ENCODE measurements at places on chromosomes 5 and 9.

GRCh38 chr5:20572614-20573013 lies 584.6 kb upstream of the CDH18 start:
- no peak for DNase-seq

DNA sequence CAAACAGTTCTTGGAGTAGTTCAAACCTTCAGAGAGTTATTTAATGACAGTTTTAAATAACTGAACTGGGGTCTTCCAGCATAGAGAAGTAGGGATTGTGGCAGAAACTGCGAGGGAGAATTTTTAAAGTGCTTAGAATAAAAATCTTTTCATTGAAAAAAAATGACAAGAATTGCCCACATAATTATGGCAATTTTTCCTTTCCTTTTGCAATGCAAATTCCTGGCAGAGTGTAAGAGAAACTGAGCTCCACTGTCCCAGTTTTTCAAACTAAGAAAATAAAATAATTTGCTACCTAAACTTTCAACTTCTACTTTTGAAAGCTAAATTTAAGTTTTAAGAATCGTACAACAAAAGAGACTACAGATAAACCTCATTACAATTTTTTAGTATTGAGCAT lies 2.3 kb upstream of the PTGER4 start:
- DNase-seq = no peak

- DNase-seq = no peak
Observed at GRCh38 chr9:14107495-14107894, 206.4 kb downstream of the NFIB start.

DNA sequence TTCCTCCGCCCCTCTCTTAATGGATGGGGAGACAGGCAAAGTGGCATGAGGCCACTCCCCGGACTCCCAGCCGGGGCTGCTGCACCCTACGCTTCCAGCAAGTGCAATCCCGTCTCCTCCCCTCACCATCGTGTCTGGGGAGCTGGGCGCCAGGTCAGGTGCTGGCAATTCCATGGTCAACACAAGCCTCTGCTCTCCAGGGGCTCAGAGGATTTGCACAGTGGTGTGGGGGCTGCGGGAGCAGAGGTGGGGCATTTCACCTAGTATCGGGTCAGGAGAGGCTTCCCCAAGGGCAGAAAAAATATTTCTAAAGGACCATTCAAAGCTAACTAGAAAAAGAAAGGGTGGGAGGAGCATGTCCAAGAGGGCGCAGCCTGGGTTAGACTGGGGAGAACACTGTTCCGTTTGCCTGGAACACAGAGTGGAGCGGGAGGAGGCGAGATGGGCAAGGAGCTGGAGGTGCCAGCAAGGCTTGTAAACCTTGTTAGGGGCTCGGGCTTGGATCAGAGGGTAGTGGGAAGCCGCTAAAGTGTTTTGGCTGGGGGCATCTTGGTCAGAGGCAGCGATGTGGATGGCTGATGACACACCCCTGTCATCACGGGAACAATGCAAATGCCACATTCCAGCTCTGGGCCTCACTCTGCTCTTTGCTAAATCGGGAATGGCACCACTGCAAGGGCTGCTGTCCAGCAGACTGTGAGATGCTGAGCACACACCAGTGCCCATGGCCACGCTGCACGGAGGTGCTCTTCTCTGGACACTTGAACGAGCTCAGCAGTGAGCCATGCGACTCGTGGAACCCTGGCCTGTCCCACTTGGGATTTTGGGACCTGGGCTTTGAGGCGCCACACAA lies 191.7 kb downstream of the CDK5RAP2 start:
- DNase-seq = no peak

GRCh38 chr5:77376609-77377300 lies 115.4 kb downstream of the WDR41 start:
- no peak for DNase-seq

DNA sequence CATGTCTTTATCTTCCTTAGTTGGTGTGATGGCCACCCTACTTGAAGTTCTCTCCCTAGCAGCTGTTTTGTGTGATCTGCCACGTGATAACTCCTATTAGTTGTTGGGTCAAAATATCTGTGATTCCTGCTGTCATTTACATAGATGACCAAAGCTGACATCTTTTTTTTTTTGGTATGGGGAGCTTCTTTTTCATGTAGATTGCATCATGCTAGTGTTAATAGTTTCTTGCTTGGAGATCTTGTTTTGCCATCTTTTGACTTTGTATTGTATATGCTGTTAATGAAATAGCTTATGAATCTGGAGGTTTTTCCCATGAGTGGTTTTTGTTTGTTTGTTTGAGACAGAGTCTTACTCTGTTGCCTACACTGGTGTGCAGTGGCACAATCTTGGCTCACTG lies 243.8 kb downstream of the KDM4C start:
- DNase-seq = no peak

GRCh38 chr9:128099932-128100491 lies 27.5 kb downstream of the PTGES2 start:
- no peak for DNase-seq

- DNase-seq = no peak
Observed at GRCh38 chr5:171483551-171484135, 64.2 kb downstream of the FGF18 start.

DNA sequence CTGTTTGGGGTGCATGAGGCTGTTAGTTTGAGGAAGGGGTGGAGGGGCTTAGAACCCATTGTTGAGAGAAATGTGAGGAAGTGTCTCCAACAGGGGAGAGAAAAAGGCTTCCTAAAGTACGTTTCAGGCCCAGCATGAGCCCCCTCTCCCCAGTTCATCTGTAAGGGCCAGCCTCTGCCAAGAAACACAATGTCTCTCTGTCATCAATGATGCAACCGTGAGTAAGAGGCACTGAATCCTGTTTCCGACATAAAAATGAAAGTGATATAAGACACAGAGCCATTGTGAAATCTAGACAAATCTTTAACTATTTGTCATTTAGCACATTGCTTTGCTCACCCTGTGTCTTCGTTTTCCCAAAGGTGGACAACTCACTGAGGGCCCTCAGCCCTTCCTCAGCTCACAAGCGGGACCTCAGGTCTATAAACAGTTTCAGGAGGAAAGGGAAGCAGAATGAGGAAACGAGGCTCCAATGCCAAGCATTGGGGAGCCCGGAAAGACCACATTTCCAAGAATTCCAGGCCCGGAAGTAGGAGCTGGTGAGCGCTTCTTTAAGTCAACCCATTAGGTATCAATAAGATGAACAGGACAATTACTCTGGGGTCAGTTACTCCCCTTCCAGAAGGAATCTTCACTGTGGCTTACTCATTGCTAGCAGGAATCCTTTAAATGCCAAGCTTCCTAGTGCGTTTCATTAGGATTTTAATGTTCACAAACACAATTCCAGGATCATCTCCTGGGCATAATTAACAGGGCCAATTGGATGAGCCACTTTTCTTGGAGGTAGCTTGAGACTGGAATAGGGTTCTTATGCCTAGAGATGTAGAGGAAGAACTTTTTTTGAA lies 59.0 kb upstream of the KLF4 start:
- no peak for DNase-seq

DNA sequence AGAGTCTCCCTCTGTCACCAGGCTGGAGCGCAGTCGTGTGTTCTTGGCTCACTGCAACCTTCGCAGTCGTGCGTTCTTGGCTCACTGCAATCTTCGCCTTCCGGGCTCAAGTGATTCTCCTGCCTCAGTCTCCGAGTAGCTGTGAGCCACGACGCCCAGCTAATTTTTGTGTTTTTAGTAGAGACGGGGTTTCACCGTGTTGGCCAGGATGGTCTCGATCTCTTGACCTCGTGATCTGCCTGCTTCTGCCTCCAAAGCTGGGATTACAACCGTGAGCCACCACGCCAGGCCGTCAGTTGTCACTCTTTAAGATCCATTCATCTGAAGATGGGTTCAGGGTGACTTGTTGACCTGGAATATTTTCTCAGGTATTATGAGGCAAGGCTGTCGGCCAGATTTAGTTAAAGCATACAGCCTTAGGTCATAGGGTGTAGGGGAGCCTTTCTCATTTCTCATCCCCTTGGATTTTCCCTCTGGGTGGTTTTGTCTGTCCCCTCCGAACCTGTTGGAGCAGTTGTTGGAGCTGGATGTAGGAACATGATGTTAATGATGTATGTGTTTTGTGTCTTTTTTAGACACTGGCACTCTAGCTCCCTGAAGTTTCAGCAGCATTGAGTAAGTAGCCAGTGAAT lies 1.6 kb downstream of the SLC22A5 start:
- DNase-seq = no peak

GRCh38 chr5:154367101-154367500 lies 78.7 kb upstream of the SAP30L start:
- DNase-seq = no peak

DNA sequence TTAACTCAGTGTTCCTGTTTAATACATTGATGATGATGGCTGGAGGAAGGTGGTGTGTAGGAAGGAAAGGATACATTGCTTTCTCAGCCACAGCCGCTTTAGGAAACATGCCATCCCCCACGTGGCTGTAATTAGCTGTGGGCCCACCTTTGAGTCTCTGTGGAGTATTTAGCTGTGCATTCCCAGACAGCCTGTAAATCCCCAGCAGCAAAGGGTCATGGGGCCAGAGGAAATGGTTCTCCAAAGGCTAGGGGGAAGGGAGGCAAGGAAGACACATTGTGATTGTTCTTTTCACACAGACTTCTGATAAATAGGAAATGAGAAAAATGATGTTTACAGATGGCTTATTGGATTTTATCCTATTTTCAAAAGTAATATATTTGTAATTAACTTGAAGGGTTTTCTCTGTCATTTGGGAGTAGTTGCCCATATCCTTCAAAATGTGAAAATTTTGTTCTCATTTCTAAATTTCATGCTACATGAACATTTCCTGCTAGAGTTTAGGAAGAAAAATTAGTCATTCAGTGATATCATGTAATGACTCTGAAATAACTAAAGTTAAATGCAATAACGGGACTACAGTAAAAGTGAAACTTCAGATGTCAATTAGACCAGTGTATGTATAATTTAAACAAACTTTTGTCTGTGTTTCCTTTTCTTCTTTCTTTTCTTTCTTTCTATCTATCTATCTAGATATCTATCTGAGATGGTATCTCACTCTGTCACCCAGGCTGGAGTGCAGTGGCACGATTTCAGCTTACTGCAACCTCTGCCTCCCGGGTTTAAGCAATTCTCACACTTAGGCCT lies 24.3 kb upstream of the F2R start:
- DNase-seq = no peak

DNA sequence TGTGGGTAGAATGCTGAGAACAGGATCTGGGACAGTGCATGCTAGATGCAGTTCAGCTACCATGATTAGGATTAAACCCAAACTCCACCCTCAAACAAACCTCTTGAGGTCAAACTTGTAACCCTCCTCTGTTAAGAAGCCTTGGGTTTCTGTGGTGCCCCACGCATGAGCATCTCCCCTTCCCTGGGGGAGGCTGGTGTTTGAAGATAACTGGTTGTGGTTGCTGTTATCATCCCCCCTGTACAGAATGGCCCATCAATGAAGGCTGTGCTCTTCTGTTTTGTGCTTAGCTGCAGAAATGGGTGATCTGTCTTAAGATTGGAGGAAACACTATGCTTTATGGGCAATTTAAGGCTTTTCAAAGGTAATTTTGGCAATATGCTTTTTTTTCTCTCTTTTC lies 4.4 kb upstream of the DAB2IP start:
- DNase-seq = no peak

GRCh38 chr5:170571281-170571731 lies 67.5 kb downstream of the KCNIP1 start:
- no peak for DNase-seq

- no peak for DNase-seq
Observed at GRCh38 chr9:15077946-15078729, 167.9 kb upstream of the FREM1 start.

DNA sequence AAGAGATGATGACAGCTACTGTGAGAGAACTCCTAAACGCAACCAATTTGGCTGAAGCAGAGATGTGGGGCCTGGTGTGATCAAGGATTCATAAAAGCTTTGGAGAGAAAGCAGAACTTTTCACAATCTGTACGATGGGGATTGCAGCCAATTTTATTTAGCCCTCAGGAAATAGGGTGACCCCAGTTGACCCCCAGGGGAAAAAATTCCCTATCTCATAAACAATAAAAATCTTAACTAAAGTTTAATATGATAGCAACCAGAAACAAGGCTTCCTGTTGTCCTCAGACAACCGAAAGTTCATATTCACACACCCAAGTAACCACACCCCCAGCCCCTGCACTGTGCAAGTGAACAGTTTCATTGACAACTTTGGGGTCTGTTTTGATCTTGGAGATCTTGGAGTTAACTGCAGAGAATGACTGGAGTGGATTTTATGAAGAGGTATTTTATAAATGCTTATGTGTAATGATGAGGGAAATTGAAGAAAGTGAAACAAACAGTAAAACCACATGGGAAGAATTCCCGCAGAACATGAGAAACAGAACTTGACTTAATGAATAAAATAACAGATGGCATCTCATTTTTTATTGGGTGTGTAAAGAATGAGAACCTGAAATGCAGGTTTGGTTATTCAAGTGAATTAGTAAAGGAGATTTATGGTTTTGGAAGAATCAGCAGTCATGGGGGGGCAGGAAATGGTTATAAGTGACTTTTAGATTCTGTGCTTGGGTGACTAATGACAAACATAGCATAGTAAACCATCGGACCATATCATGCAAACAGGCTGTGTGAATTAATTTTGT lies 94.5 kb downstream of the PDE4D start:
- DNase-seq = no peak

DNA sequence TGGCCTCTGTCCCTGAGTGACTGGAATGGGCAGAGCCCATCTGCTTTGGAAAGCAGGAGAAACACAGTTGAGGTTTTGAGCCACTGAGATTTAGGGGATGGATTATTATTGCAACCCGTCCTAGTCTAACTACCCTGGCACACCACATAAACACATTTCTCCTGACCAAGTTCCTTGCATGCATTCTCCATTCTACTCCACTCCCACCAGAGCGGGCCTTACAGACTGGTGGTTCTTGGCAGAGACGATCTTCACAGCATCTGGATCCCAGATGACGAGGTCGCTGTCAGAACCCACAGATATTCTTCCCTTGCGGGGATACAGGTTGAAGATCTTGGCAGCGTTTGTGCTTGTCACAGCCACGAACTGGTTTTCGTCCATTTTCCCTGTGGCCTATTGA lies 111.0 kb downstream of the DPYSL3 start:
- no peak for DNase-seq

- no peak for DNase-seq
Observed at GRCh38 chr9:116991051-116991450, 303.9 kb downstream of the TRIM32 start.

DNA sequence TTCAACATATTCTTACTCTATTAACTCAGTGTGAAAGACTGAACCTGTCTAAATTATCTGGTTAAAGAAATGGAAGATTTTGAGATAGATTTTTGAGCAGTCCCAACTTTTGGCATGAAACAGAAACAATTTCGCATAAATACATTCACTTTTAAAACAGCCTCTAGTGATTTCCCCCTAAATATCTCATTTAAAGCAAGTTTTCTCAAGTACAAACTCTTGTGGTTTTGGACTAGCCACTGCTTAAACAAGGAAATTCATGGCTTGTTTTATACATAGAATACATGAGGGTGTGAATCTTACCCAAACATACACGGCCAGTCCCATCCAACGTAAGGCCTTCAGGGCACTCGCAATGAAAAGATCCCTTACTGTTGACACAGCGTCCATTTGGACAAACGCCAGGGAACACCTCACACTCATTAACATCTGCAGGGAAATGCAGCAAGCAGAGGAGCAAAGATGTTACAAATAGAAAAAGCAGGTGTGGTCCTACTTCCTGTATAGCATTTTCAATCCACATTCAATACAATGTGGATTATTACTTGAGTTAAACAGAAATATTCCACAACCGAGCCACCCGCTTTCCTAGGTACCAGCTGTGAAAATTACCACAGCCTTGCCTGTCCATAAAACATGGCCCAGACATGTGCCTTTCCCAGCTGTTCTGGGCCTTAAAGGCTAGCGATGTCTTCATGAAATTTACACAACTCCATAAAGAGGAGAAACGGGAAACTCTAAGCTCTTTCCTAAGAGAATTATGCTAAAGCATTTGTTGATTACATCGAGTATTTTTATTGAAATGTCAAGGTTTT lies 188.8 kb downstream of the FBN2 start:
- no peak for DNase-seq

- DNase-seq = no peak
Observed at GRCh38 chr9:79670269-79670961, 98.7 kb downstream of the TLE4 start.
